Sciatic nerve (tissue), 2 donors: ENCODE measurements at places on chromosomes 2 and 18. TPM values are rescaled to one million over a fixed set of nuclear protein-coding genes. Genes with fewer than 3 reads are reported as not detected.

DNA sequence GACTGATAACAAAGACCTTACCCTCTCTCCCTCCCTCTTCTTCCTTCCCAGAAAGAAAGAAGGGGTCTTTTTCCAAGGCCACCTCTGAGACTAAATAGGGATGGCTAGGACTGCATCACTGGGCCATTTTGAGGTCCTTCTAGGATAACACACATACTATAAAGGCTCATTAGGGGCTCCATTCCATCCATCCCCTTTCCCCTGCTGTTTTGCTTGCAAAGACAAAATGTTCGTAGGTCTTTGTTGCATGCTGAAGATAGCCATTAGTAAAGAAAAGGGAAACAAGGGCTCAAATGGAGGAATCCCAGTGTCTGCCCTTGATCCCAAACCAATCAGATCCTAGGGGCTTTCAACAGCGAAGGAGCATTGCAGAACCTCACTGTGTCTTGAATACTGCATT, 344.3 kb downstream of the CYP26B1 start:
- DNase-seq = no peak

- no peak for DNase-seq
Observed at GRCh38 chr2:58539973-58540372, 298.8 kb upstream of the FANCL start.

GRCh38 chr2:238704471-238705225, 143.2 kb upstream of the TWIST2 start:
- no peak for DNase-seq

TRIM43 gene
- total RNA-seq = not detected

MYO5B gene
- total RNA-seq = 9.9 TPM
